Activated CD4-positive, alpha-beta T cell treated with anti-CD3 and anti-CD28 coated beads, Interleukin-2, amount 10 ng/mL, durations not matched to agents 24 days and 14 days (primary cell): ENCODE measurements at places on chromosomes 4 and X.
A peak's percentile ranks its signal among the peaks of the same experiment; 100 is the strongest.

DNA sequence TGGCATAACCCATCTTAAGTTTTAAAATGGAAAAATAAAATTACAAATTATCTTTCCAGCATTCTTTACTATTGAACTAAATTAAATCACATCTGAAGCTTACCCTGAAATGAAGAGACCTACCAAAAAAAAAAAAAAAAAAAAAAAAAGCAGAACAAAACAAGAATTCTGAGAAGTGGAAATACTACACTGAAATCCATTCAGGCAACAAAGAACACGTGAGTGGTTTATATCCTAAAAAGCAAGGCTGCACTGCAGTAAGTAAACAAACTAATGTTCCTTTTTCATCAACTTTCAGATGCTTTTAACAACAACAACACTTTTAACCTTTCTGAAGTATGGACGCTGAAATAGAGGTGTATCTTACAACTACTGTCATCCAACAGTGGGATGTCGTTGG lies 7.5 kb downstream of the FRYL start:
- DNase-seq: no peak

GRCh38 chr4:143336781-143337599 lies at the start of gene GAB1:
Gene GAB1 (plus strand): TSS chr4:143336876. CDS start chr4:143337189, 313 bp downstream.
- DNase-seq: peak; percentile 76

DNA sequence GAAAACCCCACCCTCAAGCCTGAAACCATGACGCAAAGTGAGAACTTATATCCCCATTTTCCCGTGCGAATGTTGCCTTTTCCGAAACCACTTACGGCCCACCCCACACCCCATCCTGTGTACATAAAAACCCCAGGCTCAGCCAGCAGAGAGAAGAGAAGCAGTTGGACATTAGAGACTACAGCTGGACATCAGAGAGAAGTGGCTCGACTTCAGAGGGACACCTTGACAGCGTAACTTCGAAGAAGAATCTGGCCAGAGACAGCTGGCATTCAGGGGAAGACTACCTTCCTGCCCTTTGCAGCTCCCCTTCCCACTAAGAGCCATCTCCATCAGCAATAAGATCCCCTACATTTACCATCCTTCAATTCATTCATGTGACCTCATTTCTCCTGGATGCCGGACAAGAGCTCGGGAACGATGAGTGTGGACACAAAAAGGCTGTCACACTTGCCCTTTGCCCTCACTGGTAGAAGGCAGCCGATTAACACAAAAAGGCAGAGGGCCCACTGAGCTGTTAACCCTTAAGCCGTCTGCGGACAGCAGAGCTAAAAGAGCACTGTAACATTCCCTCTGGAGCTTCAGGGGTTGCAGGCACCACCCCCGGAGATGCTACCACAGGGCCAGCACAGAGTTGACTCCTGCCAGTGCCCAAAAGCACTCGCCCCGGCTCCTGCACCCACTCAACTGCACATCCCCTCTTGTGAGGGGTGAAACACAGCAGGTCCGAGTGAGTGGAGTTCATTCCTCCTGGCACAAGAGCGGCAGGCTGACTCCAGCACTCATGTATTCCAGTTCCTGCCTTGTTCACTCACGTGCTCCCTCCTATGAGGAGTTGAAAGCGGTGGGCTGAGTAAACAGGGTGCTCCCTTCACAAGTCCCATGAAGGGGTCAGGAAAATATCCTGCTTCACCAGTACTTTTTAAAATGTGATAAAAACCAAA lies 7.5 kb downstream of the CHM start:
- DNase-seq: no peak

DNA sequence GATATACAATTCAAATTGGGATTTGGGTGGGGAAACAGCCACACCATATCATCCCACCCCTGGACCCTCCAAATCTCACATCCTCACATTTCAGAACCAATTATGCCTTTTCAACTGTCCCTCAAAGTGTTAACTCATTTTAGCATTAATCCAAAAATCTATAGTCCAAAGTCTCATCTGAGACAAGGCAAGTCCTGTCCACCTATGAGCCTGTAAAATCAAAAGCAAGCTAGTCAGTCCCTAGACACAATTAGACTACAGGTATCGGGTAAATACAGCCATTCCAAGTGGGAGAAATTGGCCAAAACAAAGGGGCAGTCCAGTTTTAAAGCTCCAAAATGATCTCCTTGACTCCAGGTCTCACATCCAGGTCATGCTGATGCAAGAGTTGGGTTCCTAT lies 128.0 kb downstream of the NBDY start:
- DNase-seq: no peak
